ENCODE measurements at places on chromosomes 3 and 15.

DNA sequence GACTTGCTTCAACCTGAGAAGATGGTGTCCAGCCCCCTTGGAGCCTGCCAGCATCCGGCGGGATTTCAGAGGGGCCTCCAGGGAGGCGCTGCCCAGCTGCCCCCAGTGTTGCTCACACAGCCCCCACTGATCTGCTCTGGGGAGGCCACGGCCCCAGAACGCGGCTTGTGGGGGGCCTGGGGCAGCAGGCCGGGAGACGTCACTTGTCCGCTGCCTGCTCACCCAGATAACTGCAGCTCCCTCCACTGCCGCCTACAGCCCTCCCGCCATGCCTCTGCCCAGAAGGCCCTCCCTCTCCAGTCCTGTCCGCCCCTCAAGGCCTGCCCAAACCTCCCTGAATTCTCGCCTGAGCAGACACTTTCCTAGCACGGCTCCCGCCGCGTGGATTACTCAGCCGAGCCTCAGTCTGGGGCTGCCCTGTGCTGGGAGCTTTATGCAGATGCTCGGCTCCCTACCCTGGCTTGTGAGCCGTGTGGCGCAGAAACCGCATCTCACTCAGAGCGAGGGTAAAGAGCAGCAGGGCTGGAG lies 17.2 kb upstream of the ADIPOQ start:
- peak; percentile 81 for DNase-seq

GRCh38 chr3:81838457-81838856 lies 77.0 kb upstream of the GBE1 start:
- no peak for DNase-seq

GRCh38 chr15:70094690-70095311 lies 2.9 kb downstream of the TLE3 start:
- DNase-seq: peak; percentile 25

- DNase-seq: peak; percentile 34
These were observed 497 bp upstream of the RPLP1 start for GRCh38 chr15:69451951-69452691.

DNA sequence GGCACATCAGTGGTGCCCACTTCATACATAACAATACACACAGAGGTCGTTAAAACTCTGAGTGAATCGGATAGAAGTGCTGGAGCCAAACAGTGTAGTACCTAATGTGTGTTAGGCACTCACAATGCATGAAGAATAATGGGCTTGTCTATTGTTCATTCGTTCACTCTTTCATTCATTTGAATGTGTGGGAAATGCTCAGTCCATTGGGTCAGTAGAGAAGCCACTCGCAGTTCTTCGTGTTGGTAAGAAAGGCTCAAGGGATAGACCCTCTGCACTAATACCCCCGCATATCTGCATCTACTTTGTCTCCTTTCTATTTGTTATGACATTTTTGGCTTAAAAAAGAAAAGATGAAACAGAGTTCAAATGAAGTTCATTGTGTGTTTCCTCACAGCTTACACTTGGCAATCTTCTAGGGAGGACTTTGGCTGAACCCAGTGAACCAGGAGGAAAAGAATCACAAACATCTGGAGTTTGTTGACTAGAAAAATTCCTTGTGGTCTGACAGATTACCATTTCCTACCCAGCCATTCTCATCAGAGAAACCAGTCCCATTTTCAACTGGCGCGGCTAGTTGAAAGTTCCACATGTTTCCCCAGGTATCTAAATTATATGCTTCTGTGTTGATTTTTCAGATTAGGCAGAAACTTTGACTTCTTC lies 32.8 kb upstream of the MFSD1 start:
- DNase-seq: peak; percentile 95

DNA sequence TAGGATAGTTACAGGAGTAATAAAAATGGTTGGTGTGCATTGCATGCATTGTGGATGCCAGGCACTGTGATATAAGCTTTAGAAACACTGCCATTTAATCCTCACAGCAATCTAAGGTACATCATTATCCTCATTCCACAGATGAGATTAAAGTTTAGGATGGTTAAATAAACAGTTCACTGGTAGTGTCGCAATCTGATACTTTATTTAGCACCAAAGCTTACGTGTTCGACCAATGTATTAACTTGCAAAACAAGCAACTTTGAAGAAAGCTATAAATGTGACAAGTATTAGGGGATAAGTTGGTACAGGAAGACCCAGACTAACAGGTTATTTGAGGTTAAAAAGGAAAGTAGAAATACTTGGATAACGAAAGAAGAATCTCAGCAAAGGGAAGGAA lies 150.5 kb upstream of the ZNF385D start:
- no peak for DNase-seq

GRCh38 chr3:50525987-50526386 lies 22.6 kb upstream of the CACNA2D2 start:
- DNase-seq: peak; percentile 44

GRCh38 chr3:123936400-123936799 lies 24.6 kb downstream of the CCDC14 start:
- peak; percentile 18 for DNase-seq

GRCh38 chr3:134038716-134039115 lies 9.0 kb upstream of the SLCO2A1 start:
- no peak for DNase-seq

- no peak for DNase-seq
These were observed 82.3 kb upstream of the LINGO1 start for GRCh38 chr15:77715051-77715450.

DNA sequence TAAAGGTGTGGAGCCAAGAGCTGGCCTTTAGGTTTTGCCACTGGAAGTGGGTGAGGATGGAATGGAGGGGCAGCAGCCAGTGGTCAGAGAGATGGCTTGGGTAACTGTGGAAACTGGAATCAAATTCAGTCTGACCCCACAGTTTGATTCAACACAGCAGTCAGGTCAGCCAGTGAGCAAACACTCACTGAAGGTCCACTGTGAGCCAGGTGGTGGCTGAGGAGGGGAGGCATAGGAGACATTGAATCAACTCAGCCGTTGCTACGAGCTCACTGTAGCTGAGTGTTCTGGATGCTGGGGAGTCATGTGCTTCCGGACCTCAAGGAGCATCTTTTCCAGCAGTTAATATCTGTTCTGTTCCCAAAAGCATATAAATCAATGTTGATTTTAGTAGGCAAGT lies 37.5 kb downstream of the LPP start:
- DNase-seq: no peak

- peak; percentile 83 for DNase-seq
These were observed 3.0 kb upstream of the ISLR2 start for GRCh38 chr15:74127255-74127953.

DNA sequence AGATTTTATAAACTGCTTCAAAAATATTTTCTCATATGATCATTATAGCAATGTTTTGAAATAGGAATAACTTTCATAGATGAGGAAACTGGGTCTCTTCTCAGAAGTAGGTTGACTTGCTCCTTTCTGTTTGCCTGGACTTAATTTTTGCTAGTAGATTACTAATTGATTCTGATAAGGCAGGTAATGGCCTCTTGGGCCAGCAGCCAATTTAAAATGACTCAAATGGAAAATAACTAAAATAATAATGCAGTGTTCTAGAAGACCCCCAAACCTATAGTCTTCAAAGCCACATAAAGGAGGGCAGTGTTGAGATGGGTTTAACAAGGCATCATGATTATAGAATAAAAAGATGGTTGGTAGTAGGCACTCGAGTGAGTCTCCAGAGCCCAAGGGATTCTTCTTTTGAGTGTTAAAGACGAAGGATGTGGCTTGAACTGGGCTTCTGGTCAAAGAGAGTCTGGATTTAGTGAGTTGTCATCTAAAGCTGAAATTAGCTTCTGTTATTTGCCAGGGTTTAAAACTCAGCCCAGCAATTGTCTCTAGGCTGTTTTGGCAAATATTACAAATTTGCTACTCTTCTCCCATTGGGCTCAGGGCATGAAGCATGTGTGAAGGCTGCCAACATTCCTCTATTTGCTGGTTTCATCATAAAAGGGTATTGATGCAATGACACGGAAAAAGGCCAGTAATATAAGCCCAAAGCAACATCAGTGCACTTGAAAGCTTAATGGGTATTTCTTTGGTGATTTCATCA lies 297.1 kb upstream of the MEIS2 start:
- no peak for DNase-seq

- peak; percentile 60 for DNase-seq
These were observed 1.7 kb upstream of the PLA2G4F start for GRCh38 chr15:42157981-42158765.

Data from fibroblast of skin of right quadriceps (primary cell).